ENCODE measurements at places on chromosomes 3 and 15.

DNA sequence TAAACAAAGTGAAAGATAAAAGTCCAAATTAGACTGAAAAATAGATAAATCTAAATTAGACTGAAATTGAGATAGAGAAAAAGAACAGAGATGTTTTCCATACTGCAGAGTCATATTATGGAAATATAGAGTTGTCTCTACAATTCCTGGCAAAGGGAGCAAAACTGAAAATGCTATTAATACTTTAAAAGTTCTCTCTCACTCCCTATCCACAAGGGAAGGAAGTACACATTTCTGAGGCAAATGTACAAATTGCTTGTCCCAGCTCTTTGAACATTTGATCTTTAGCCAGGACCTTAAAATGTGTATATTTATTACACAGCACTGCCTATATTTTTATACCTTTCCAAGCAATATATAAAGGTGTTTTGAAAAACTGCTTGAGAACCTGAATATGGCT lies 225.1 kb upstream of the SEMA6D start:
- no peak for DNase-seq

- no peak for DNase-seq
Measured at GRCh38 chr3:144544871-144545270, 573.2 kb downstream of the DIPK2A start.

GRCh38 chr3:42134867-42135464 lies 43.8 kb downstream of the TRAK1 start:
- DNase-seq: no peak

GRCh38 chr3:150150633-150151032 lies 179.9 kb upstream of the PFN2 start:
- no peak for DNase-seq

GRCh38 chr3:193590088-193590856 lies 2.7 kb upstream of the OPA1 start:
- DNase-seq: no peak
